T-helper 17 cell (primary cell): ENCODE measurements at places on chromosomes 6 and 20. TPM values are rescaled to one million over a fixed set of nuclear protein-coding genes. Genes with fewer than 3 reads are reported as not detected.

Gene ACTL10
- total RNA-seq = 0.89 TPM

Gene ENPP4
- 4.6 TPM for total RNA-seq

Gene CCN2
- not detected for total RNA-seq

Gene ARHGAP18
- total RNA-seq = 26.7 TPM

Gene AIG1
- total RNA-seq = 16.5 TPM

Gene LCA5
- total RNA-seq = 0.10 TPM

Gene RAB32
- total RNA-seq = 22.5 TPM

Gene OR2J2
- not detected for total RNA-seq

Gene CASP8AP2
- total RNA-seq = 28.2 TPM

Gene BTN1A1
- 0.10 TPM for total RNA-seq

Gene LY6G6C
- total RNA-seq = not detected

DNA sequence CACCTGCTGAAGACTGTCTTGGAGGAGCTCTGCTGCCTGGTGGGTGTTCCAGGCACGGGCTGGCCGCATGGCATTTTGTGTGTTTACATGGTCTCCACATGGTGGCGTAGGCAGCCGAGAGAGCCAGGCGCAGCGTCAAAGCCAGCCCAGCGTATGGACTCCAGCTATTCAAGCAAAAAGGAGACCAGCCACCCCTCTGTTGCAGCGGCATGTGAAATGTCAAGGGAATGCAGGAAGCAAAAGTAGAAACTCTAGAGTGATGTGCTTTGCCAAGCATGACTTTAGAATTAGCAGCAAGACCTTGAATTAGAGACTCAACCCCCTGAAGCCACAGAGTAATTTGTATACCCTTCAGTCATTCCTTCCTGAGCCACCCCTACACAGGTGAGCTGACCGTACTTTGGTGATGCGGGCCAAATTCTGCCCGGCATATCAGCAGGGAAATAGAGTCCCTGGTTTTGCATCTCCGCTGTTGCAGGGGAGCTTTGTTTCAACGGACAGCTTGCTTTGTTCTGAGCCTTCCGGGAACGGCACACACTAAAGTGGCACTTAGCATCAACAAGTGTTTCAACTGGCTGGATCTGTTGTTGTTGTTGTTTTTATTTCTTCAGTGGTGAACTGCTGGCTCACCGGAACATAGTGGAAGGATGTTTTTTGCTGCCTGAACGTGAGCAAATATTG, 48.5 kb downstream of the FNDC1 start:
- no peak for DNase-seq

GRCh38 chr6:9553002-9553401, 861.9 kb downstream of the TFAP2A start:
- no peak for DNase-seq

DNA sequence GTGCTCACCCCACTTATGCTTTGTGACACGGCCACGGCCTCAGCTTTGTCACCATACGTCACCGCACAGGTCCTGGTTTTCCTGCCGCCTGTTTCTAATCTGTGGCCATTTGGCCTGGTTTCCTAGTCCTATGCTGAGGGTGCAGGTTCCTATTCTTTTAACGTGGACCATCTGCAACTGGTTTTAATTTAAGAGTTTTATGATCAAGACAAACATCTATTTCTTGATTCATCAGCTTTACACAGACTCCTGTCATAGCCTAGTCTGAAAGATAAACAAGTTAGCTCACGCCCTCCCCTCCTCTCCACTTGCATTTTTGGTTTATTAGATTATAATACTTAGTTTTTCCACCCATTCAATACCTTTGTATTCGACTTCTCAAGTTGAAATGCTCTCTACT, 97.5 kb upstream of the RPS6KA2 start:
- DNase-seq = no peak

DNA sequence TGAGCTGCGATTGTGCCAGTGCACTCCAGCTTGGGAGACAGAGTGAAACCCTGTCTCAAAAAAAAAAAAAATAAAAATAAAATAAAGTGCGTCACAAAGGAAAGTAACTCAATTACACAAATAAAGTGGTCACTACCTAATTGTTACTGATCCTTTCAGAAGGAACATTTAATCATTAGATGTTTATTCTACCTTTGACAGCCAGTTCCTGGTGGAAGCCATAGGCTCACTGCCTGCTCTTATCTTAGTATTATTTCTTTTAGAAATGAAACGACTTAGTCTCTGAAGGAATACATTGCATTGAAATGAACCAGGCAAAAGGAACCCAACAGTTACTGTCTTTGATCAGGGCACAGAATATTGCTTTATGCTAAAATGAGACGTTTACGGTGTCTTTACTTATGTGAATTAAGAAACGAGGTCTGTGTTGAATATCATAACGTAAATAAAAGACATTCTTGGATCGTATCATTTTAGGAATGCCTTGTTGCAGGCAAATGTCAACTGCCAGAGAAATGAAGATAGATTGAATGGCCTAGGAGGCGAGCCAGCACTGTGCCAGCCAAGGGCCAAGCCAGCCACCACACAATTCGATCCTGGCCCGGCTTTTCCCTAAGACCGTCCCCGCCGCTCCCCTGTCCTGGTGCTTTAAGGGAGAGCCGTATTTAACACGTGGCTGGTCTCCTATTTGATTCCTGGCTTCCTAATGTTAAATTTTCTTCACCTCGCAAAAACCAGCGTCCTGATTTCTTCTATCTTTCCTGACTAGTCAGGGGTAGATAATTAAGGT, 136.7 kb upstream of the GMDS start:
- no peak for DNase-seq

DNA sequence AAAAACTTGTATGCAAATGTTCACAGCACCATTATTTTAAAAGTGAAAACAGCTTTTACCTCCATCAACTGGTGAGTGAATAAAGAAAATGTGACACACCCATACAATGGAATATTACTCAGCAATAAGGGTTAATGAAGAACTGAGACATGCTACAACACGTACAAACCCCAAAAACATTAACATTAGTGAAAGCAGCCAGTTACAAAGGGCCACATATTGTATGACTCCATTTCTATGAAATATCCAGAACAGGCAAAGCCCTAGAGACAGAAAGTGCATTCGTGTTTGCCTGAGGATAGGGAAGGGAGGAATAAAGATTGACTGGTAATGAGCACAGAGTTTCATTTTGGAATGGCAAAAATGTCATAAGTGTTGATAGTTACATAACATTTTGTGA, 21.5 kb downstream of the EPM2A start:
- DNase-seq = no peak

GRCh38 chr6:159463119-159463829, 229.8 kb downstream of the SOD2 start:
- DNase-seq = no peak

DNA sequence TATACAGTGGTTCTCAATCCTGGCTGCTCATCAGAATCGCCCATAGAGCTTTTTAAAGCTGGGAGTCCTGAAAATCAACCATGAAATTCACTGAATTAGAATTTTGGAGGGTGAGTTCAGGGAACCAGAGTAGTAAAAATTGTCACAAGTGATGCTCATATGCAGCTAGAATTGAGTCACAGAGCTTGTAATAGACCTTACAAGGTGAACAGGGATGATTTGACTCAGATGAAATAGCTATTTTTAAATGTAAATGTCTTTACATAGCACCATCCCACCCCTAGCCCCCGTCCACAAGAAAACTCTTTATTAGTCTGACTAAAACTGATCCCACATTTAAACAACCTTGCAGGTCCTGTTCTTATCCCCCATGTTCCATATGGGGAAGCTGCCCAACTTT, 531.7 kb downstream of the LMBRD1 start:
- no peak for DNase-seq

GRCh38 chr6:32332433-32332832, 39.3 kb downstream of the TSBP1 start:
- no peak for DNase-seq

DNA sequence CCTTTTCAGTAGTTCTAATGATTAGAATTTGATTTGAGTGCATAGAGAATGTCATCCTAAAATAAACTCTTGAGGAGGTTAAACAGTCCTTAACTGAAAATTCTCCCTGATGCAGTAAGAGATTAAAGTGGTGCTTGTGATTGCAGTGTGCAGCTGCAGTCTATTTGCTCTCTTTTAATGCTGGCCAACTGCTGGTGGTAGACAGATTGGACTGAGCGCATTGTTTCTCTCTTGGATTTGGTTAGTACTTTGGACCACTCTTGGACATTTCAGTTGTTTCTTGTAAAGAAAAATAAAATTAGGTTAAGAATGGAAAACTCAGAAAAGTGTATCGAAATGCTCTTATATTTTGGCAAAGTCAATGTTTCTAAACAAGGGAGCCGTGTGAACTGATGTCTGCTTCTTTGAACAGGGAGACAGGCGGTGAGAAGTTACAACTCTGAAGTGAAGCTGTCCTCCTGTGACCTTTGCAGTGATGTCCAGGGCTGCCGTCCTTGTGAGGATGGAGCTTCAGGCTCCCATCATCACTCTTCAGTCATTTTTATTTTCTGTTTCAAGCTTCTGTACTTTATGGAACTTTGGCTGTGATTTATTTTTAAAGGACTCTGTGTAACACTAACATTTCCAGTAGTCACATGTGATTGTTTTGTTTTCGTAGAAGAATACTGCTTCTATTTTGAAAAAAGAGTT, 127.2 kb downstream of the CD109 start:
- no peak for DNase-seq

GRCh38 chr6:134114918-134115714, 62.7 kb upstream of the SLC2A12 start:
- no peak for DNase-seq

- DNase-seq = no peak
Measured at GRCh38 chr20:48025051-48025515, 239.8 kb upstream of the SULF2 start.

DNA sequence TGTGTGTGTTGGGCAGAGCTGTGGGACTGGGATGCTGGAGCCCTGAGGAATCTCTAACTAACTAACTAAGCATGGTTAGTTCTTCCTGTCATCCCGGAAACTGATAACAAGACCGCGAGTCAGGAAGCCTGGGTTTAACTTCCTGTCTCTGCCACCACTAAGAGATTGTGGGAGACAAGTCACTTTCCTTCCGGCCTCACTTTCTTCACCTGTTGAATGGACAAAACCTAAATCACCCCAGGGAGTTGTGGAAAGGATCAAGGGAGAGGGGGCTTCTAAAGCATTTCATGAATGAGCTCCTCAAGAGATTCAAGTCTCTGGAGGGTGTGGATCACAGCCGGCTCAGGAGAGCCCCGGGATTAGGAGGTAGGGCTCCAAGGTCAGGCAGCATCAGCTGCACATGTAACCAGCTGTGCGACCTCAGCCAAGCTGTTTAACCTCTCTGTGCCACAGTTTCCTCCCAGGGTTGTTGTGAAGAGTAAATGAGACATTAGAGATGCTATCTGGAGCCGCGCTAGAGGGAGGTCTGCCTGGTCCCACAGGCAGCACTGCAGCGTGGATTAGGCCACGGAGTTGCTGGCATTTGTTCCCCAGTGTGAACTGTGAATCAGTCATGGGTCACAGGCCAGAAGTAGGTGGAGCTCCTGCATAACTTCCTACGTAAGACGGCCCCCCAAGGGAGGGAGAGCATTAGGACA, 105.1 kb downstream of the TOX2 start:
- no peak for DNase-seq

- no peak for DNase-seq
Measured at GRCh38 chr6:130780122-130780521, 47.1 kb upstream of the SMLR1 start.

GRCh38 chr20:37406010-37406998, 60.4 kb downstream of the SRC start:
- DNase-seq = no peak

- no peak for DNase-seq
Measured at GRCh38 chr20:57130160-57130772, 136.2 kb downstream of the BMP7 start.

- DNase-seq = no peak
Measured at GRCh38 chr20:34369265-34369664, 6.2 kb downstream of the ITCH start.

GRCh38 chr20:18048176-18048575, 9.5 kb downstream of the OVOL2 start:
- DNase-seq = no peak

DNA sequence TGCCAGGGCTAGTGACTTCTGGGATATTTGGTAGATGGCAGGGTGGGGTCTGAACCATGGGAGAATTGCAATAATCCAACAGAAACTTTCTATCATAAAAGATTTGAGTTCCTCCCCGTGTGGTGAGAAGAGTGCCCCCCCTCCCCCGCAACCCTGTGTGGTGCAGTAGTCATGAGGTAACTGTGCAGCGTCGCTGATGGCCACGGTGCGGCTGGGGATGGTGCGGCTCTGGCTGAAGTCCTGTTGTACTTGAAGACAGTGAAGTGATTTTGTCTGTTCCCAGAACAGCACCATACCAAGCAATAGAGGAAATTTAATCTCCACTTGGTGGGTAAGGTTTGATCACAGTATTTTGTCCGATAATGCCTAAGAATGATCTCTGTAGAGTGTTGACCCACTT, 654.8 kb upstream of the POU3F2 start:
- DNase-seq = no peak

DNA sequence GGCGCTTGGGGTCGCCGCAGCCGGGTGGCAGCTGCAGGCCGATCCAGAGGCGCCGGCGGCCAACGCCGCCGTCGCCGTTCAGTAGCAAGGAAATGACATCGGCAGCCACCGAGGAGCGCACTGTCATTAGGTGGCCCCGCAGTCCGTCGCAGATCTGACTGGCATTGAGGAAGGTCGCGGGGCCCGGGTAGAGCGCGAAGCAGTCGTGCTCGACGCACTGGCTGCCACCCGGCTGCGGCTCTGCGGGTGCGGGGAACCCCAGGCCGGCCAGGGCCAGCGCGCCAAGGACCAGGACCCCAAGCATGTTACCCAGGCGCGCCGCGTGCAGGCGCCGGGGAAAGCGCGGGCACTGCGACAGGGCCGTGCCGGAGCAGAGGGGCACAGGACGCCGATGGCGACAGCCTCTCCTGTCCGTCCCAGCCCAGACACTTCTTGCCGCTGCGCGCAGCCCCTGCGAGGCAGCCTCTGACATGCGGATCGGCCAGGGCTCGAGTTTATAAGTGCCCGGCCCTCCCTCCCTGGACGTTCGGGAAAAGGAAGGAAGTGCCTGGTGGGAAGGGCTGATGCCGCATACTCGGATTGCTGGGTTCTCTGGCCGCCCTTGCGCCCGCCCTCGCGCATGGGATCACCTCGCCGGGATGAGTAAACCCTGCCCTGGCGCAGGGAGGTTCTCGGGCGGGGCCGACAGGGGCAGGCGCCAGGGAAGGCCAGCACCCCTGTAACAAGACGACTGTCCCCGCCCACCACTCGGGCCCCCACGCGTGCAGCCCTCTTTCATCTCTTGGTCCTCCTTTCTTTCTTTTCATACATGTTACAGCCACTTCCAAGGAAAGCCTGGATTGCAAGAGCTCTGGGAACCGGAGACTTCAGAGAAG, at the start of gene THBD:
Gene THBD, minus strand, starts transcription at position 472 of the 875 bp plus-strand sequence. Its CDS starts 168 bp downstream, at position 304.
- DNase-seq = no peak

- no peak for DNase-seq
Measured at GRCh38 chr6:30361661-30362060, 16.7 kb downstream of the RPP21 start.

DNA sequence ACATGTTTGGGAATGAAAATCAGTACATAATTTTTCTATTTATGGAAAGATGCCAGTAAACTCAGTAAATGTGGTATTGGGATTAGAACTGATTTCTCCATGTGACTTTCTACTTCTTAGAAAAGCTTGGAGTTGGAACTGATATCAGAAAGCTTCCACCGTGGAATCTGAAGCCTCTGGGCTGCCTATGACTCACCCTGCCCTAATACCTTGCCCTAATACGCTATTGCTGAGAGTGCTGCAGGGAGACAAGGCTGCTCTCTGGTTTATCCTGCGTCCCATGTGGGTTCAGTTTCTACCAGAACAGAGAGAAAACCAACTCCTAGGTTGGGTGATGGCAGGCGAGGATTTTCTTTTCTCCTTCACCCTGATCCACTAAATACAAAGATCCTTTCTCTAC, 3.3 kb upstream of the STMND1 start:
- no peak for DNase-seq

- no peak for DNase-seq
Measured at GRCh38 chr6:41781366-41781730, 766 bp downstream of the PRICKLE4 start.

GRCh38 chr6:1049900-1050299, 262.0 kb upstream of the FOXQ1 start:
- DNase-seq = no peak
